ENCODE measurements at places on chromosomes 6 and 20. TPM values are rescaled to one million over a fixed set of nuclear protein-coding genes. Genes with fewer than 3 reads are reported as not detected.

The CNKSR3 gene
- polyA plus RNA-seq, result not detected

The LST1 gene
- 20.5 TPM for polyA plus RNA-seq

The SNRNP48 gene
- 6.9 TPM for polyA plus RNA-seq

The PABPC1L gene
- polyA plus RNA-seq, result 3.4 TPM

The DPPA5 gene
- polyA plus RNA-seq, result not detected

The ENPP1 gene
- polyA plus RNA-seq, result 0.34 TPM

The PLA2G7 gene
- polyA plus RNA-seq, result not detected

The ZBP1 gene
- 29.6 TPM for polyA plus RNA-seq

The CCN5 gene
- polyA plus RNA-seq, result not detected

The DCDC2 gene
- not detected for polyA plus RNA-seq

The PHIP gene
- 11.4 TPM for polyA plus RNA-seq

The MLIP gene
- polyA plus RNA-seq, result not detected

The MGME1 gene
- 29.2 TPM for polyA plus RNA-seq

The PLTP gene
- polyA plus RNA-seq, result 1.3 TPM

The TPX2 gene
- polyA plus RNA-seq, result 0.49 TPM

The PRICKLE4 gene
- not detected for polyA plus RNA-seq

The RIMS1 gene
- not detected for polyA plus RNA-seq

The MAFB gene
- polyA plus RNA-seq, result not detected

The TUBE1 gene
- polyA plus RNA-seq, result 11.6 TPM

The CLPSL1 gene
- polyA plus RNA-seq, result not detected

The MRPS10 gene
- polyA plus RNA-seq, result 44.8 TPM

The ZBTB46 gene
- polyA plus RNA-seq, result 0.04 TPM
